ENCODE measurements at places on chromosomes 7 and 10. TPM values are rescaled to one million over a fixed set of nuclear protein-coding genes. Genes with fewer than 3 reads are reported as not detected.

The OR6B1 gene
- total RNA-seq, result under 0.01 TPM

The THSD7A gene
- total RNA-seq, result 0.10 TPM

The SEMA4G gene
- total RNA-seq, result 0.10 TPM

The SPDYE8 gene
- not detected for total RNA-seq

The ASZ1 gene
- total RNA-seq, result not detected

The AKR1C8 gene
- 0.42 TPM for total RNA-seq

The FAM237B gene
- total RNA-seq, result not detected

The POP7 gene
- total RNA-seq, result 10.4 TPM

The TAS2R5 gene
- total RNA-seq, result 0.10 TPM

The NODAL gene
- total RNA-seq, result not detected

The TSPAN33 gene
- total RNA-seq, result 38.0 TPM

The ZNF239 gene
- 0.31 TPM for total RNA-seq

The ACHE gene
- 0.21 TPM for total RNA-seq

The AKR1C3 gene
- 6.3 TPM for total RNA-seq

The MOGAT3 gene
- not detected for total RNA-seq

The IFIT1B gene
- 0.10 TPM for total RNA-seq

The CAMK1D gene
- 11.0 TPM for total RNA-seq

The RINT1 gene
- total RNA-seq, result 29.0 TPM

The VWC2 gene
- total RNA-seq, result not detected

The TUBAL3 gene
- not detected for total RNA-seq

The CCDC3 gene
- 0.21 TPM for total RNA-seq

The TMEM184A gene
- total RNA-seq, result not detected

The PYROXD2 gene
- 2.2 TPM for total RNA-seq

The CELF2 gene
- total RNA-seq, result 135 TPM

The HIBADH gene
- 6.6 TPM for total RNA-seq

The ARMC3 gene
- 2.1 TPM for total RNA-seq

The MRPS17 gene
- 6.4 TPM for total RNA-seq

The STEAP1B gene
- 1.8 TPM for total RNA-seq

The TFR2 gene
- total RNA-seq, result 0.31 TPM

The HOXA7 gene
- total RNA-seq, result 0.10 TPM

The FAM170B gene
- total RNA-seq, result not detected

The MASTL gene
- total RNA-seq, result 26.8 TPM

The ASB4 gene
- 0.10 TPM for total RNA-seq

The ZNF479 gene
- 0.10 TPM for total RNA-seq

The AGAP9 gene
- total RNA-seq, result 10.6 TPM
